COR-L47 (cell line): ENCODE measurements at places on chromosomes 12 and 14.

GRCh38 chr14:66076176-66076575 lies 410.0 kb upstream of the CCDC196 start:
- no peak for DNase-seq

DNA sequence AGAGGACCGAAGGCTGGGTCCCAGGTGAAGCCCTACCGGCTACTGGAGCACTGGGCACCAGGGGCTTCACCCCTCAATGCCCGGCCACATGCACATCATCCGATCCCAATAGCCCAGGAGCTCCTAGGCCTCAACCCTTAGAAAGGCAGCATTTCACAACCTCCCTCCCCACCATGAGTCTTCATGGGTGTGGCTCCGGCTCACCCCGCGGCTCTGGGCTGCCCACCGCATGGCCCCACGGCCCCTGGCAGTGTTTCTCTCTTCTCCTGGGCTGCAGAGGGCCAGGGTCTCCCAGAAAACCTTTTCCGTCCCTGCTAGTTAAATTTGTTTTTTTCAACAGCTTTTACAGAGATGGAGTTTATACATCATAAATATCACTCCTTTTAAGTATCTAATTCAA lies 28.6 kb upstream of the DLK1 start:
- no peak for DNase-seq

DNA sequence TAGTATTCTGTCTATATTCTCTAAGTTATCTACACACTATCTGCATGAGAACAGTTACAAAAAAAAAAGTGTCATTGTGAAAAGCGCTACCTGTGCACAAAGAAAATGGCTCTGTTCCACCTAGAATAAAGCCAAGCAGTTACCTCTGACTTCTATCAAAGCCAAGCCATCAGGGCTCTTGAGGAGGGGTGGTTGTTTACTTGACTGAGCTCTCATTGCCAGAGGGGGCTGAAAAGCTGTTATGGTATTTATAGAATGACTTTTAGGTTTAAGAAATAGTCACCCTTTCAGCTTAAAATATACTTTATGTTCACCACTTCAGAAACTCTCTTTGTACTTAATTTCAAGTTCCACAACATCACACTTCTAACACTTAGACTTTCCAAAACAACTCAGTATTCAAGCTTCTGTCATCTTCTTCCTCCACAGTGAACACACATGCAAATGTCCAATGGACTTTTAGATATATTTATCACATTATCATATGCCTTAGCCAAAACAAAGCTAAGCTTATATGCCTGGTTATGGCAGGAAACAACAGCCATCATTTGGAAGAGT lies 7.5 kb downstream of the ITPR2 start:
- DNase-seq: no peak

- no peak for DNase-seq
Measured at GRCh38 chr12:27900920-27901879, 71.3 kb downstream of the PTHLH start.

GRCh38 chr14:68548194-68549076 lies 244.4 kb downstream of the ZFP36L1 start:
- peak; percentile 42 for DNase-seq

DNA sequence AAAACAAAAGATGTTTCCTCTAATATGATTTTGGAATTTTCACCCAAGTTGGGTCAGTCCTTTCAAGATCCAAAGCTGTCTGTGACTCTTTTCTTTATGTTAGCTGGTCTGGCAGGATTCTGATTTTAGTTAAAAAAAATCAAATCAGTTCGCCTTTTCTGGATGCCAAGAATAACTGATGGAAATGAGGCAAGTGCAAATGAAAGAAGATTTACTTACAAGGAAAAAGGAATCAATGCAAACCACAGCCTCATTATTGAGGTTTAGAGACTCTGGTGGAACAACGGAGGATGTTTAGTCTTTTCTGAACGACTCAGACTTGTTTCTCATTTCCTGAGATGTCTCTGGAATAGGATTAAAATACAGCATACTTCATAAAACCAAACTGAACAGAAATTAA lies 117.0 kb upstream of the DYRK2 start:
- no peak for DNase-seq

DNA sequence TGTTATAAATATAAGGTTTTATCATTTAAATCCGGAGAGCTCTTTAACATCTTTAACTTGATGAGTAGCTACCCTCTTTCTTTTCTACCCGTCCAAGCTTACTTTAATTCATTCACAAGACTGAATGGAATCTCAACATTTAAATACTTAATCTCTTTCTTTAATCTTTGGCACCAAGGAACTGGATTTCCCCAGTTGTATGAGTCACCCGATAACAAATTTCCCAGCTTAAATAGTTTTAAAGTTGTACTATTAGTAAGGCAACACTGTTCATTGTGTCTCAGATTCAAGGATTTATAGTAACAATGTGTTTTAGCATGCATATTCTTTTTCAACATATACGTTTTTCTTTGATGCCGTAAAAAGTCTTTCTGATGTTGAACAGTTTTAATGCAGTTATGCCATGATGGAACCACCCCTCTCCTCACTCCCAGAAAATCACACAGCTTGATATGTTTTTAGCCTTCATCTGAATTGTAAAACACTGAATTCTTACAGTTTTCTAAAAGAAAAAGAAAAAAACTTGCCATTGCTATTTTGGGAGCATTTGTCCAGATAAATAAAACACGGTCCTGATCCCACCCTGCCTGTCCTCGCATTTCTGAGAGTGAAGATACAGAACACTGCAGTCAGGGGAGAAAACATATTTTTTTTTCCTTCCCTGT lies 16.0 kb upstream of the LRP6 start:
- no peak for DNase-seq
